AG10803 (cell line): ENCODE measurements at places on chromosomes 16 and 17.
A peak's percentile ranks its signal among the peaks of the same experiment; 100 is the strongest.

- no peak for DNase-seq
Measured at GRCh38 chr16:78196502-78196901, 97.0 kb downstream of the WWOX start.

- no peak for DNase-seq
Measured at GRCh38 chr17:37062021-37062420, 113.3 kb downstream of the AATF start.

DNA sequence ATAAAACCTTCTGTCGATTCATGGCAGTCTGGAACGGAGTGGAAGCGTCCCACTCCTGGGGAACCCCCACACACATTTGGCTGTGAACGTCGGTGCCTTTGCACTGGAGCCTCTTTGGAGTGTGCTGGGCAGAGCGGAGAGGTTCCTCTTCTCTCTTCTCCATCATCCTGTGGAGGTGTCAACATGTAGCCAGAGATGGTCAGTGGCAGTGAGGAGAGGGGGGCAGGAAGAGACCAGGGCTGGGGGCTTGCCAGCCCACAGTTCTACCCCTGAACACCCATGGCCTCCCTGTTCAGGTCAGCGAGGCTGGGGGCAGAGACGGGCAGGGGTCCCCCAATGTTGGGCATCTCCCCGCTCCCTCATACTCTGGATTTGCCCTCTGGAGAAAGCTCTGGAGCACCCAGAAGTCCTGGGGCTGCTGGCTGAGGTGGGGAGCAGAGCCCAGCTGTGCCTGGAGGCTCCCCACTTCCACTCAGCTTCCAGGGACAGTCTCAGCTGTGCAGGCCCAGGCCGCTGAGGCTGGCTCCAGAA, 223.7 kb downstream of the SEC14L1 start:
- no peak for DNase-seq

DNA sequence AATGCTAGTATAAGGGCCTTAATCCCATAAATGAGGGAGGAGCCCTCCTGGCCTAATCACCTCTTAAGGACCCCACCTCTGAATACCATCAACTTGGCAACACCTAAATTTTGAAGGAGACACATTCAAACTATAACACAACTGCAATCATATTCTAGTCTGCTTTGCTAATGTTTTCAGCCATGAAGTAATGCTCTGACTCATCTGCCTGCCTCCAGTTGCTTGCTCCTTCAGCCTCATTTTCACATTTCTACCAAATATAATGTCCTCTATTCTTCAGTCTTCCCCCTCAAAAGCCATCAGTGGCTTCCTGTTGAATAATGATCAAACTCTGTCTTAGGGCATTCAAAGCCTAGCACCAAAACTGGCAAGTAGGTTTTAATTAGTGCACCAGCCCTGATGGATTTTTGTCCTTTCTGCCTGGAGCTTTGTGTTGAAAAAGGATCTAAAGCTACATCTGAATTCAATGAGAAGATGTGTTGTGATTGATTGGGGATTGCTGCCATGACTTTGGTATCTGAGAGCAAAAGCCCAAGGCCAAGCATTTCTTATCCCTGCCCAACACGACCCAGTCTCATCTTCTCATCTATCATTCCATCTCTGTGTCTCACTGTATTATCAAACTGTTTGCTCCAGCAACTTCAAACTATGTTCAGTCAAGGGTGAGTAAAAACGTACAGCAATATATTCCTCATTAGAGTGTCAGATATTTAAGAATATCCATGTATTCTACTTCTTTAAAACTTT, 140.8 kb upstream of the ELAC2 start:
- peak; percentile 23 for DNase-seq

DNA sequence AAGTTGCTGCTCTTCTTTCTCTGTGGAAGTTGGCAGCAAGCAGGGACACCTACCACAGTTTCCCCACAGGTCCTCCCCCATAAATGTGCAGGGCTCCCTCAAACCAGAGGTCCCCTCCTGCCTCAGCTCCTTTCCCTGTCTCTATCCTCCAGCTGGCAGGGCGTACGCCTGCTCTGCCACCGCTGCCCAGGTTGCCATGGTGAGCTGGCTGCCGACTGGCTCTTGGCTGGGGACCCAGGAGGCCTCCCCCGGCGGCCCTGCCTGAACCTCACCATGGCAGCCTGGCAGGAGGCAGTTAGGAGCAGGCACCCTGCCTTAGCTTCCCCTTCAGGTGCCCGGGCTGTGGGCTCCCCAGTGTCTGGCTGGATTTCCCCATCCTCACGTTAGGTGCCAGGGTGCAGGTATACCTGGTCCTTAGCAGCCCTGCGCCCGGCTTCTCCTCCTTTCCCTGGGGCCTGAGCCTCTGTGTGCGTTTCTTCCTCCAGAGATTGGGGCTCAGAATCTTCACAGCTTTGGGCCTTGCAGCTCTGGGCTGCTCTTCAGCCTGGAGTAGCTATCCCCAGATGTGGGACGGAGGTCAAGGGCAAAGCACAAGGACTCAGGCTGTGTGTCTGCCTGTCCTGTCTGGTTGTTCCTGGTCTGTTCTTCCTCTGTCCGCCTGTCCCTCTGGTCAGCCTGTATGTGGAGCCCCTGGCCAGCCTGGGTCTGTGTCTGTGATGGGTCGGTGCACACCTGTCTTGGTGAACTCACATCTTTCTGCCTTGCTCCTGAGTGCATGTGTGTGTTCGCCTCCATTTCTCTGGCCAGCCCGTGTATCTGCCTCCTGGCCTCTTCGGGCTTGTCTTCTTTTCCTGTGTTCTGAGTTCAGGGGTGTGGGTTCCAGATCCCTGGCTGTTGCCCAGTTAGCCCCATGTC, 15.7 kb downstream of the GJD3 start:
- no peak for DNase-seq

GRCh38 chr17:73820686-73821448, 176.6 kb upstream of the SDK2 start:
- peak; percentile 34 for DNase-seq

GRCh38 chr16:27273670-27274423, 5.3 kb upstream of the NSMCE1 start:
- no peak for DNase-seq
